CD4-positive, alpha-beta T cell (primary cell): ENCODE measurements at places on chromosomes 7 and 10.

- no peaks in the 10 kb centered on the region for H3K4me1 ChIP-seq
- no peak overlapping the region for H3K27ac ChIP-seq
- no peaks in the 10 kb centered on the region for H3K27me3 ChIP-seq
- H3K36me3 ChIP-seq = no peaks in the 10 kb centered on the region
- H3K4me3 ChIP-seq = no peak overlapping the region
Observed at GRCh38 chr10:118823256-118823907, 68.6 kb upstream of the CACUL1 start.

DNA sequence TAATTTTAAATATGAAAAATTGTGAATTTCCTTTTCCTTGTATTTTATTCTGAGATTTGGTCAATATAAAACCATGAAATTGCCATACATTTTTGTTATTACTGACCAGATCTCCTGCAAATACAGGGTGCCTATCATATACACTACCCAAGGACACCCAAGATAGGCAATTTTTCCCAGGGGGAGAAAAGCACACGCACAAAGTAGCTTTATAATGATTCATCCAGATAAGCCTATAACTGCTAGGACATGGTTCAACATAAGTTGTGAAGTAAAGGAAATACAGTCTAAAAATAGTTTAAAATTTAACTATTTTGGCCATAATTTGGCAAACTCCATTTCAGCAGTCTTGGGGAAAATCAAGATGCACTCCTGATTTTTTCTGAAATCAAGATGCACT, 4.8 kb downstream of the RUFY2 start:
- H3K4me3 ChIP-seq = no peak overlapping the region
- H3K27me3 ChIP-seq = no peaks in the 10 kb centered on the region
- H3K36me3 ChIP-seq = peaks cover 10% of the 10 kb centered on the region
- H3K4me1 ChIP-seq = peaks cover 6% of the 10 kb centered on the region
- no peak overlapping the region for H3K27ac ChIP-seq

DNA sequence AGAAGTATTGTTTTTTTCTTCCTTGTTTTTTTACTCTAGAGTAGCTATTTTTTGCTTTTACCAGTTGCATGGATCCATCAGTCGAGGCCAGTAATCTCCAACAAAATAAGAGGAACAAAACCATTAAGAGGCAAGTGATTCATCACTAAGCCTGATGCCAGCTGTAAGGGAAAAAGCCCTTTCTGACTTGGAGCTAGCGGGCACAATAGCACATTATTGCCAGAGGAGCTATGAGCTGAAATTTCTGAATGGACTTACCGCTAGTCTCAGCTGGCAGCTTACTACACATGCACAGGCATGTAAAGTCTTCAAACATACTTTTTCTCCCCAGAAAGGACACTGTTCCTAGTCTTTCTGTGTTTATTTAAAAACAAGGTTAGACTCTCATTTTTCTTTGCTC, 41.6 kb upstream of the PTPRZ1 start:
- no peak for DNase-seq
- H3K36me3 ChIP-seq = no peaks in the 10 kb centered on the region
- H3K4me3 ChIP-seq = no peak overlapping the region
- no peak overlapping the region for H3K27ac ChIP-seq
- no peaks in the 10 kb centered on the region for H3K4me1 ChIP-seq

- no peaks in the 10 kb centered on the region for H3K4me1 ChIP-seq
- H3K27me3 ChIP-seq = no peaks in the 10 kb centered on the region
- H3K27ac ChIP-seq = no peak overlapping the region
- no peak overlapping the region for H3K4me3 ChIP-seq
- H3K36me3 ChIP-seq = no peaks in the 10 kb centered on the region
Observed at GRCh38 chr10:91335147-91335546, 75.0 kb upstream of the HECTD2 start.

- H3K27ac ChIP-seq = no peak overlapping the region
- H3K36me3 ChIP-seq = no peaks in the 10 kb centered on the region
- H3K4me1 ChIP-seq = no peaks in the 10 kb centered on the region
- no peaks in the 10 kb centered on the region for H3K27me3 ChIP-seq
- no peak for DNase-seq
Observed at GRCh38 chr7:16367115-16367514, 54.2 kb downstream of the CRPPA start.

- H3K27ac ChIP-seq = no peak overlapping the region
- DNase-seq = no peak
- H3K36me3 ChIP-seq = no peaks in the 10 kb centered on the region
- H3K4me1 ChIP-seq = peaks cover 2% of the 10 kb centered on the region
- no peak overlapping the region for H3K4me3 ChIP-seq
Observed at GRCh38 chr7:13874783-13875182, 114.7 kb downstream of the ETV1 start.

DNA sequence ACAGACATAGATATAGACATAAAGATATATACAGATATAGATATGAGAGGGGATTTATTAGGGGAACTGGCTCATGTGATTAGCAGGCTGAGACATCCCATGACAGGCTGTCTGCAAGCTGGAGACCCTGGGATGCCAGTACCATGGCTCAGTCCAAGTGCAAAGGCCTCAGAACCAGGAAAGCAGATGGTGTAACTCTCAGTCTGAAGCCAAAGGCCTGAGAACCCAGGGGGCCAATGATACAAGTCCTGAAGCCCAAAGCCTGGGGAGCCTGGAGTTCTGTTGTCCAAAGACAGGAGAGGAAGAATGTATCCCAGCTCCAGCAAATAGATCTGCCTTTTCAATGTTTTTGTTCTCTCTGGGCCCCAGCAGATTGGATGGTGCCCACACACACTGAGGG, 5.5 kb downstream of the NCOA4 start:
- DNase-seq = no peak
- H3K4me1 ChIP-seq = peaks cover 62% of the 10 kb centered on the region
- no peaks in the 10 kb centered on the region for H3K27me3 ChIP-seq
- no peak overlapping the region for H3K27ac ChIP-seq

- DNase-seq = no peak
- peaks cover 49% of the 10 kb centered on the region for H3K4me1 ChIP-seq
- no peaks in the 10 kb centered on the region for H3K27me3 ChIP-seq
- peak overlapping the region; percentile 75 for H3K4me3 ChIP-seq
- H3K27ac ChIP-seq = peak overlapping the region; percentile 81
- no peaks in the 10 kb centered on the region for H3K36me3 ChIP-seq
Observed at GRCh38 chr7:66627881-66628360, 760 bp upstream of the KCTD7 start.

DNA sequence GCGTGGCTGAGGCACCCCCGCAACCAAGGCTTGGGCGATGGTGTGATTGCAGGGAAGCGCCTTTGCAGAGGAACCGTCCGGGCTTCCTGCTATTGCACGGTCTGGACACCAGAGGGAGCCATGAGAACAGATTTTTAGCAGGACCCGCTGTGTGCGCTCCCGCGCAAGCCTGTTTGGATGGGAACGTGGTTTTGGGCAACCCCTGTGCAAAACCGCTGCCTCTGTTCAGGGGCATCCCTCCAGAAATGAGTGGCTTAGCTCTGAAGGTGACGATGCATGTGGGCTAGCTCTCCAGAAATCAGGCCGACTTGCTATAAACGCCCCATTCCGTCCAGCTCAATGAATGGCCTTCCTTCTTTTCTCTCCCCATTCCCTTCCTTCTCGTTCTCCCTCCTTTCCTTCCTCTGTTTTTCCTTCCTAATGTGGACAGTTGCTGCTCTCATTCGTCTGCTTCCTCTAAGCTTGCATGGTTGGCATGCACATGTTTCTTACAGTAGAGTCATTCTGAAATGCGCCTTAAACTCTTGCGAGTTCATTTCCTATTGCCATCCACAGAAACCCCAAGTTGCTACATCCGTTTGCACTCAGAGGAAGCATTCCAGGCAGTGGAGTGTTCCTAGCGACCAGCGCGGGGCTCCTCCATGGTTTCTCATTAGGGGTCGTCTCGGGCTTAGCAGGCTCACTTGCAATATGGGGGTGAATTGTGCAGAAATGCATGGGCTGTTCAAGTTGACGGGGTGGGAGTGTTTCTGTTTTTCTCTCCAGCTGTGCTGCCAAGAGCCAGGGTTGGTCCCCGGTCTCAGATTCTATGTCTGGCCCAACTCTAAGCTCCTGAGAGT, 302.5 kb upstream of the GALNT17 start:
- no peaks in the 10 kb centered on the region for H3K36me3 ChIP-seq
- H3K27me3 ChIP-seq = peaks cover 2% of the 10 kb centered on the region
- peak overlapping the region; percentile 30 for H3K4me3 ChIP-seq
- no peak overlapping the region for H3K27ac ChIP-seq

- no peak overlapping the region for H3K27ac ChIP-seq
- no peak for DNase-seq
- peaks cover 5% of the 10 kb centered on the region for H3K4me1 ChIP-seq
- no peaks in the 10 kb centered on the region for H3K36me3 ChIP-seq
Observed at GRCh38 chr7:92824901-92825480, 11.4 kb downstream of the CDK6 start.

DNA sequence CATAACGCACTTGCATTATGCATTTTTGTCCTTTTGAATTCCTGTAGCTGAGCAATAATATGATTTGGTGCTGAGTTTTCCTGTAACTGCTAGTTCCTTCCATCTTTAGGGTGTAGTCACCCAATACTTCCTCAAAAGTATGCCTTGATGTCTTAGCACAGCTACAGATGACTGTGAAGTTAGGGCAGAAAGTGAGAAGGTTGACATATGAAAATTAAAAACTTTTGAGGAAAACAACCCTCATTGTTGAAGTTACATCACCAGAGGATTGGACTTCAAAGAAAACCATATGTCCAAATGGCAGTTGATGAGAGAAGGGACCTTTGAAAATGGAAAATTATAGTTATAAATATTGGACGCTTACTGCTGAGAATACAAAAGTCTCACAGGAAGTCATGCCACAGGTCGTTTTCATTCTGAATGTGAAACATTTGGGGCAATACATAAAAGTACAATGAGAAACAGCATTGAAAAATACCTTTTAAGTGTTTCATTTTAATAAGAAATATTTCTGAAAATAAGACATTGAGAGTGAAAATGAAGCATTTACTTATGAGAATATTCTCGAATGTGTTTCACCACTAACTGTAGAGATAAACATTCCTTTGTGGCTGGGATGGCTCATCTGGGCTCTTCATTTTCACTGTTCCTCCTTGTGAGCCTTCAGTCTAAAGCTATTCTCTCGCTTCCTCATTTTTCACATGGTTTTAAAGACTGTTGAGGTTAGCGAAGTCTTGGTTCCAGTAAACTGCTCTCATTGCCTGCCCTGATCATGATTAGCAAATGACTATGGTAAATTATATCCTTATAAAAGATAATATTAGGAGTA, 61.4 kb upstream of the NME8 start:
- no peaks in the 10 kb centered on the region for H3K36me3 ChIP-seq
- H3K4me3 ChIP-seq = no peak overlapping the region
- peaks cover 4% of the 10 kb centered on the region for H3K27me3 ChIP-seq
- H3K27ac ChIP-seq = no peak overlapping the region
- DNase-seq = peak; percentile 25

GRCh38 chr10:35641676-35642034, 441 bp downstream of the FZD8 start:
- H3K4me3 ChIP-seq = peak overlapping the region; percentile 65
- H3K27me3 ChIP-seq = peaks cover 23% of the 10 kb centered on the region
- H3K36me3 ChIP-seq = no peaks in the 10 kb centered on the region
- peaks cover 31% of the 10 kb centered on the region for H3K4me1 ChIP-seq
- DNase-seq = no peak
- H3K27ac ChIP-seq = no peak overlapping the region

GRCh38 chr10:87618566-87619423, 40.9 kb upstream of the PAPSS2 start:
- DNase-seq = no peak
- H3K27me3 ChIP-seq = peaks cover 2% of the 10 kb centered on the region
- no peaks in the 10 kb centered on the region for H3K36me3 ChIP-seq
- H3K4me3 ChIP-seq = no peak overlapping the region
- H3K4me1 ChIP-seq = no peaks in the 10 kb centered on the region
- no peak overlapping the region for H3K27ac ChIP-seq

DNA sequence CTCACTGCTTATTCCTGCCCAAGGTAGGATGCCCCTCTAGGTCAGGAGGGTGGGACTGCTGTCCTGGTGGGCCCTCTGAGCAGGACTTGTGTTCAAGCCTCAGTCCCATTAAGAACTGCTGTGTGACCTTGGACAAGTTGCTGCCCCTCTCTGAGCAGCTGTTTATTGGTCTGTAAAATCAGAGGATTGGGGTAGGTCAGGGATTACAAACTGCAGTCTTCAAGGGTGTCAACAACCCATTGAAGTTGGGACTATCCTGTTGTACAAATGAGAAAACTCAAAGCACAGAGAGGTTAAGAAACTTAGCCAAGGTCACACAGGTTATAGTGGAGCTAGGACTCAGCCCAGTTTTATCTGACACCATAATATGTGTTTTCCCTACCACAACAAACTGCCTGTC, 55.3 kb downstream of the ZMIZ1 start:
- no peaks in the 10 kb centered on the region for H3K27me3 ChIP-seq
- no peak overlapping the region for H3K4me3 ChIP-seq
- no peak for DNase-seq
- peaks cover 21% of the 10 kb centered on the region for H3K36me3 ChIP-seq
- peaks cover 3% of the 10 kb centered on the region for H3K4me1 ChIP-seq
- no peak overlapping the region for H3K27ac ChIP-seq

- H3K36me3 ChIP-seq = no peaks in the 10 kb centered on the region
- H3K27me3 ChIP-seq = no peaks in the 10 kb centered on the region
- no peak overlapping the region for H3K4me3 ChIP-seq
- H3K4me1 ChIP-seq = no peaks in the 10 kb centered on the region
Observed at GRCh38 chr10:15363031-15363430, 8.1 kb downstream of the FAM171A1 start.
